COR-L47 (cell line): ENCODE measurements at places on chromosomes 12 and 14.

- no peak for DNase-seq
These were observed 5.5 kb downstream of the LGR5 start for GRCh38 chr12:71445071-71445470.

DNA sequence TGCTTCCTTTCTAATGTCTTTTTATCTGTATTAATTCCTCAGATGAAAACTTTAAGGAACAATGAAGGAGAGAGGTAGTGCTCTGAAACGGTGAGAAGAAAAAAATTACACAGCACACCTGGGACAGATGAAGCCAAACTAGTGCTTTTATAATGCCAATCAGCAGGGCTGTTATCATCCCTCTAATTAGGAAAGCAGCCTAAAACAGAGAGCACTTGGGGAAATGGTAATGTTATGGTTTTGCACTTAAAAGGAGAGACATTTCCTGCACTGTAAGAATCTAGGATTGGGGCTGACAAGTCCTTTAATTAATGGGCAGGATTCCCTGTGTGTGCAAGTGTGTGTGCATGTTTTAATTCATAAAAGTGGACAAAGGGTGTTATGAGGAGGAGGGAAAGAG, 4.8 kb upstream of the LMO3 start:
- DNase-seq = peak; percentile 38

GRCh38 chr12:63018273-63018672, 83.3 kb upstream of the PPM1H start:
- DNase-seq = no peak

- DNase-seq = peak; percentile 7
These were observed 991.9 kb downstream of the TMEM121 start for GRCh38 chr14:106518054-106518943.

GRCh38 chr12:100463661-100464060, 10.0 kb upstream of the NR1H4 start:
- DNase-seq = no peak

DNA sequence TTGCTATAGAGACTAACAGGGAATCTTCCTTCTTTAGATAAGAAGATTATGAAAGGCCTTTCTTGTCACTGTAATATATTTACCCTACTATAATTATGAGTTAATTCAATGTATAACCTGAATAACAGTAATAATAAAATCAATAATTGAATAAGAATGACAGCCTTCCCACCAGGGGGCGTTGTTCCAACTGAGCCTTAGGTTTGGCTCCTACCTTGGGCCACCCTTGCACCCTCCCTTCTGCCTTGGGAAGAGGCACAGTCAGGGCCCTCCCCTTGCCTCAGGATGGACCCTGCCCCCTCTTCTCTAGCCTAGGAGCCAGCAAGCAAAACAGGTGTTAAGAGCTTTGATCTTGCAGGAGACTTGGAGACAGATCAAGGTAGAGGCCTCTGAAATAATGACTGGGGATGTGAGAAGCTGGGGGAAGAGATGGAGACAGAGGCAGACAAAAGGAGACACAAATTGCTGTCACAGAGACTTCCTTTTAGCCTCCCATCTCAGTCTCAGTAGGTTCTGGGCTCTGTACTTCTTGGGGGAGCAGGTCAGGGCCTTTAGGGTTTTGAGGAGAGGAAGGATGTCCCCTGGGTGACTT, 40.1 kb upstream of the CISTR start:
- peak; percentile 5 for DNase-seq

- peak; percentile 88 for DNase-seq
These were observed 146.1 kb upstream of the NOS1 start for GRCh38 chr12:117507548-117507947.
